NCI-H2081 treated with DMSO at 0.1 percent for 48 hours (cell line): ENCODE measurements at places on chromosomes 12 and 14.

DNA sequence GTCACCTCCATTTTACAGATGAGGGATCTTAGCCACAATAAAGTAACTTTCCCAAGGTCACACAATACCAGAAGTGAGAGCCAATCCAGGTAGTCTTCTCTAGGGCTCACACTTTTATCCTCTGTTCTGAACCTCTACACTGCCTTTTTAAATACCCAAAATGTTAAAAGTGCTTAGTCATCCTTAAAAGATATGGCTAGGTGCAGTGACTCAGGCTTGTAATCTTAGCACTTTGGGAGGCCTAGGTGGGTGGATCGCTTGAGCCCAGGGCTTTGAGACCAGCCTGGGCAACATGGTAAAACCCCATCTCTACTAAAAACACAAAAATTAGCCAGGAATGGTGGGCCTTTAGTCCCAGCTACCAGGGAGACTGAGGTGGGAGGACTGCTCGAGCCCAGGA is 104.1 kb upstream of the PPP4R3A start:
- DNase-seq, result no peak

- no peak for DNase-seq
Measured at GRCh38 chr12:115871714-115872113, 405.8 kb downstream of the MED13L start.

GRCh38 chr12:27330846-27331245 is 1.8 kb upstream of the BMAL2 start:
- DNase-seq, result no peak

DNA sequence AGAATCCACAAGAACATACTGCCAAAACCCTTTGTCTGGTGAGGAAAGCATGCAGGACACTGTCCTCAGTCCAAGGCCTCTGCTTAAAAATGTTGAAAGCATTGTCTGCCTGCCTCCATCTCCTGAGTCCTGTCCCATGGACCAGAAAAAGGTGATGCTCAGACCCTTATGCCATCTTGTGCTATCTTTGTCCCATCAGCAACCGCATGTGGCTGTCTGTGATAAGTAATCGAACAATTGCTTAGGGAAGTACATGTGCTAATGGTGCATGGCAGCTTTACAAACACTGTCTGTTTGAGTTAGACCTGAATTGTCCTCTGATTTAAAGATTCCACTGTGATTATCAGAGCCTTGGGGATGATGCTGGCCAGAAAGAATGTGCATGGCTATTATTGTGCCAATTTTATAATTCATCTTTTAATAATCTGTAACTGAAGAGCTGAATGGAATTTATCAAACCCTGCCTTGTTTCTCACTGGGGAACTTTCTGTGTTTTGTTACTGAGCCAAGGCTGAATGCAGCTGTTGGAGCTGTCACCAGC is 177.5 kb downstream of the DACT1 start:
- no peak for DNase-seq

DNA sequence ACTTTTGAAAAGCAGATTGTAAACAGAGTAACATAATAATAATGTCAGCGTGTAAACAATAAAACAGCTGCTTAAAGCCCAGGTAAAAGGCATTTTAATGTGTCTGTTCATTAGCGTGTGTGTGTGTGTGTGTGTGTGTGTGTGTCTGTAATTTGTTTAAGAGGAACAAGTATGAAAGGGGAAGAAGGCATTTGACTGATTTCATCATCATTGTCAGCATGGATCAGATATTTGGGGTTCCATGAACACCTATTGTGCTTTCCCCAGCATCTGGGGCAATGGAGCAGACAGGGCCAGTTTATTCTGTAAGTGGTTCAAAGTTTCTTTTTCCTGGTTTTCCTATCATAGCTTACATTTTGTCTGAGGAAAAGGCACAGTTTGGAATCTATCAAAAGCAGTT is 28.9 kb downstream of the SLC25A21 start:
- DNase-seq, result no peak

DNA sequence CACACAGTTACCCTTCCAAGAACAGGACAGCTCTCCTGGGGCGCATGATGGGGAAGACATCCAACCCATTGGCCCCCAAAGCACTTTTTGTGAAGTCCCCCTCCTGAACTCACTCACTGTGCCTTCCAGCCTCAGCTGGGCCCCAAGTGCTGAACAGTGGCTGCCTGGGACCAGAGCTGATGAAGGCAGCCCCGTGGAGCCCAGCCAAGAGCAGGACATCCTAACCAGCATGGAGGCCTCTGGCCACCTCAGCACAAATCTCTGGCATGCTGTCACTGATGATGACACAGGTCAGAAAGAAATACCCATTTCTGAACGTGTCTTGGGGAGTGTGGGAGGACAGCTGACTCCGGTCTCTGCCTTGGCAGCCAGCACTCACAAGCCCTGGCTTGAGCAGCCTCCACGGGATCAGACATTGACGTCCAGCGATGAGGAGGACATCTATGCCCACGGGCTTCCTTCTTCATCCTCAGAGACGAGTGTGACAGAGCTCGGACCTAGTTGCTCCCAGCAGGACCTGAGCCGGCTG is 72.0 kb downstream of the TECPR2 start:
- DNase-seq, result no peak

- no peak for DNase-seq
Measured at GRCh38 chr14:97395068-97395467, 597.9 kb downstream of the VRK1 start.

DNA sequence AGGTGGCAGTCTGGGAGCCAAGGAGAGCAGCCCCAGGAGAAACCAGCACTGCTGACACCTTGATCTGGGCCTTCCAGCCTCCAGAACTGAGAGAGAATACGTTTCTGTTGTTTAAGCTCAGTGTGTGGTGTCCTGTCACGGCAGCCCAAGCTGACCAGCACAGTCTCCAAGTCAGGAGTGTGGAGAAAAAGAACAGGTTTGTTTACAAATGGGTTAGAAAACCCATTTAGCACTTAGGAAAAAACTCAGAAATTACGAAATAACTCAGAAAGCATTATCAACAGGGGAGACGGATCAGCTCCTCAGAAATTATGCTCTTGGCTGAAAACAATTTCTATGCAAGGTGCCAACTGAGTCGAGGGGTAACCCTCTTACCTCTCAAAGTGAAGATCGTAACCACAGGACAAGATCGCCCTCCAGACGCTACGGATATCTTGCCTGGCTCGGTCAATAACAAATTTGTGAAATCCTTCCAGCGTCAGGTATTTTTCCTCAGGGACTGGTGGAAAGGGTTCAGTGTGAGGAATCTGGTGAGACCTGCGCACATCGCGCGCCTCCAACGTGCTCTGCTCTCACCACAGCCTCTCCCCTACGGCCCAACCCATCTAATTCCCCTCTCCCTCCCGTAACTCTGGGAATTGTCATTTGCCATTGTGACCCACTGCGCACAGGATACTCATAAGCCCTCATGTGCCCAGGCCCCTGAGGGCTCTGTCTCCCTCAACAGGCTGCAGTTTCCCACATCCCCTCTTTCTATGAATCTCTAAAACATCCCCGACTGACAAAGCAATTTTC is 50.2 kb downstream of the TRAFD1 start:
- no peak for DNase-seq

- no peak for DNase-seq
Measured at GRCh38 chr12:67043771-67044170, 225.4 kb upstream of the CAND1 start.

- DNase-seq, result no peak
Measured at GRCh38 chr14:32507029-32507984, 178.2 kb downstream of the AKAP6 start.

GRCh38 chr14:74973003-74973653 is 17.7 kb upstream of the PGF start:
- DNase-seq, result no peak
